ENCODE measurements at places on chromosomes 1 and 21.
A peak's percentile ranks its signal among the peaks of the same experiment; 100 is the strongest.

DNA sequence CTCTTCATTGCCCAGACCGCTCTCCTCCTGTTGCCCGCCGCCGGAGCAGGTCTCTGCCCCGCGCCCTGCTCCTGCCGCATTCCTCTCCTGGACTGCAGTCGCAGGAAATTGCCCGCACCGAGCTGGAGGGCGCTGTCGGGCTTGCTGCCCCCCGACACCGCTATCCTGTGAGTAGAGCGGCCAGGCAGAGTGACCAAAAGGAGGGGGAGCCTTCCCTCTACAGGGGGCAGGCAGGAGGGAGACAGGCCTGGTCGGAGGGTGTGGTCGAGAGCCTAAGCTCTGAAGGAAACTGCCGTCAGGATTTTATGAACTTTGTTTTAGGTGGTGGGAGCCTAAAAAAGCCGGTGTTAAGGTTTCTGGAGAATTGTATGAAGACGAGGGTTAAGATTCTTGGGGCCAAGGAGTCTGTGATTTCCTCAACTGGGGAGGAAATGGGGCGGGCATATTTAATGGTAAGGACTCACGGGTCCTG is 517 bp downstream of the LRIG2 start:
- DNase-seq = no peak

DNA sequence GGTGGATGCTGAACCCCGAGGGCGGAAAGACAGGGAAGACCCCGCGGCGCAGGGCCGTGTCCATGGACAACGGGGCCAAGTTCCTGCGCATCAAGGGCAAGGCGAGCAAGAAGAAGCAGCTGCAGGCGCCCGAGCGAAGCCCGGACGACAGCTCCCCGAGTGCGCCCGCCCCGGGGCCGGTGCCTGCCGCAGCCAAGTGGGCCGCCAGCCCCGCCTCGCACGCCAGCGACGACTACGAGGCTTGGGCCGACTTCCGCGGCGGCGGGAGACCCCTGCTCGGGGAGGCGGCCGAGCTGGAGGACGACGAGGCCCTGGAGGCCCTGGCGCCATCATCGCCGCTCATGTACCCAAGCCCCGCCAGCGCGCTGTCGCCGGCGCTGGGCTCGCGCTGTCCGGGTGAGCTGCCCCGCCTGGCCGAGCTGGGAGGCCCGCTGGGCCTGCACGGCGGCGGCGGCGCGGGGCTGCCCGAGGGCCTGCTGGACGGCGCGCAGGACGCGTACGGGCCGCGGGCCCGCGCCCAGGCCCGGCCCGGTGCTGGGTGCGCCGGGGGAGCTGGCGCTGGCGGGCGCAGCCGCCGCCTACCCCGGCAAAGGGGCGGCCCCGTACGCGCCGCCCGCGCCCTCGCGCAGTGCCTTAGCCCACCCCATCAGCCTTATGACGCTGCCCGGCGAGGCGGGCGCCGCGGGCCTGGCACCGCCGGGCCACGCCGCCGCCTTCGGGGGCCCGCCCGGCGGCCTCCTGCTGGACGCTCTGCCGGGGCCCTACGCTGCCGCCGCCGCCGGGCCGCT is 20.7 kb downstream of the FOXO6 start:
- DNase-seq = peak; percentile 99

DNA sequence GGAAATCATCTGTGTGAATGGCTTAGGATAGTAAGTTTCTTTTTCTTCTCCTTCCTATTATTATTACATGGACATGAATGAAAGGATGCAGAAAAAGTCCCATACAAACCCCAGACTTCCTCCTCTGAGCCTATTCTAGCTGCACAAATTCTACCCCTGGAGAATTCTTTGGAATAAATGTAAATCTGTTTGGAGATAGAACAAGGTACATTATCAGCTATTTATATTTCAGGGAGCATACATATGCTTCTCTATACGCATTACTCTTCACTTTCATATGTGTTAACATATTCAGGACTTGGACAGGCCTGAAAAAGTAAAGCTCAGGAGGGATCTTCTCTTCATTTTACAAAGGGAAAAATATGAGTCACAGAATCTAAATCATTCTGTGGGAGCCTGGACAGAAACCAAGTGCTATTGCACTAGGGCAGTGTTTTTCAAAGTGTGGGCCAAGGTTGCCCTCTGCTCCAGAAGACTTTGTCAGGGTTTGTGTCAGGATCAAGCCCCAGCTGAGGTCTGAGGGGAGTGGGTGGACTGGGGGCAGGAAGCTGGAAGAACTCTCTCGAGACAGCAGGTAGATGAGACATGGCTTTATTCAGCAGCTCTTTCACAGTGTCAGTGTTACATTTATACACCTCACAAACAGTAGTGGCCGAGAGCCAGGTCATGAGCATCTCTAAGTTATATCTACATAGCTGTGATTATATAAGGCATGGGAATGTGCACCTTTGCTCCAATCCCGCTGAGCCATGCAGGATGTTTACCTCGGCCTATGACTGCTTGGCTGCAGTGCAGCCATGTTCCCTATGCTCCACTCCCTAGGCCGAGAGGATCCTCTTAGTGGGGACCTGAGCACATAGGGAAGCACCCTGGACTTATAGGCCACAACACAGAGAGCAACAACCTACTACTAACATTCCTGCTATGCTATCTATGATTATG is 114.3 kb downstream of the GDAP2 start:
- no peak for DNase-seq

DNA sequence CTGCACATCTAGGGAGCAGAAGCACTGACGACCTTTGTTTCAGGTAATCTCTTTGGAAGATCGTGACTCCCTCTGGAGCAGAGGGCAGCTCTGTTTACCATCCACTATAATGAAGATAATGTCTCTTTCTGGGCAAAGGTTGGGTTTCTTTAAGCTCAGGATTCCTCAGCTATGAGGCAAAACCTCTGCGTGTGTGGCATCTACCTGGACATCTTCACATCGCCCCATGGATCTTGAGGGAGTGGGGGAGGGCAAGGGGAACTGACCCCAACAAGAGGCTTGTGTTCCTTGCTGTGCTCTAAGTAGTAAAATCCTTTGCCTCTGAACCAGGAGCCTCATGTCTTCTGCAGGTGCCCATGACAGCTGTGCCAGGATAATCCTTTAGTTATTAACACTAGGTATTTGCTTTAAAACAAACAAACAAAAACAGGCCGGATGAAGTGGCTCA is 19.6 kb downstream of the SPATA45 start:
- no peak for DNase-seq

DNA sequence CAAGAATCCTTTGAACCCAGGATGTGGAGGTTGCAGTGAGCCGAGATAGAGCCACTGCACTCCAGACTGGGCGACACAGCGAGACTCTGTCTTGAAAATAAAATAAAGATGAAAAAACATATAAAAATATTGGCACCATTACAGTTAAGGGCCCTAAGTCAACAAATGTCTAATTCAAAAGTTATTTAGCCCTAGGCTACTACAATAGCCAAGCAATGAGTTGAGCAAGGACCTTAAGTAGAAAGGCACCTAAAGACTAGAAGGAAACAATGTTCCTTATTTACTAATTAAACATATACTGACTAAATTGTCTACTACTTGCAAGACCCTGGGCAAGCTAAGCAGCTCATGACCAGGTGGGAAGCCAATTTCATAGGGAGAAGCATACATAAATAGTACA is 4.1 kb downstream of the PIK3R3 start:
- no peak for DNase-seq

- no peak for DNase-seq
Observed at GRCh38 chr1:15797614-15798390, 9.6 kb downstream of the UQCRHL start.

GRCh38 chr21:37531431-37531932 is 164.9 kb downstream of the DYRK1A start:
- DNase-seq = no peak

GRCh38 chr1:199182186-199182843 is 543.5 kb downstream of the PTPRC start:
- no peak for DNase-seq

DNA sequence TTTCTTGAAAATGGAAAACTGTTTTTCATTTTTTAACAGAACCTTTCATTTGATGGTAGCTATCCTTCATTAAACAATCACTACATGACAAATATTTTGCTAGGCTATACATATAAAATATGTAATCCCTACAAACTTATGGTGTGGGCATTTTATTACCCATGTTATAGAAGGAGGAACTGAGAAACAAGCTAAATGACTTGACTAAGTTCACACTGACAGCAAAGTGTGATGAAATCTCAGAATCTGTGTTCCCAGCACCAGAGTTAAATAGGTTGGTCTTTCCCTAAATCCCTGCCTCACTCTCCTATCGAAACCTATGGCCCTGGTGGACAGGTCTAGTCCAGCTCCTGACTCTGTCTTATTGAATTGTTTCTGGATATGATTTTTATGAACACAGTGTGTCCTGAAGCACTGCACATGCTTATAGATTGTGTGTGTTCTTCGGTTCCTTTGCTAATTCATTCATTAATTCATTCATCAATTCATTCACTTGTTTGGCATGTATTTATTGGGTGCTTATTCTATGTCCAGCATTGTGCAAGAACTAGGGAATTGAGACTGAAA is 301.0 kb downstream of the GRIK1 start:
- DNase-seq = no peak

- peak; percentile 38 for DNase-seq
Observed at GRCh38 chr21:43196826-43197225, 28.0 kb downstream of the CRYAA start.

GRCh38 chr1:205590457-205590768 is 41.4 kb downstream of the ELK4 start:
- DNase-seq = no peak

DNA sequence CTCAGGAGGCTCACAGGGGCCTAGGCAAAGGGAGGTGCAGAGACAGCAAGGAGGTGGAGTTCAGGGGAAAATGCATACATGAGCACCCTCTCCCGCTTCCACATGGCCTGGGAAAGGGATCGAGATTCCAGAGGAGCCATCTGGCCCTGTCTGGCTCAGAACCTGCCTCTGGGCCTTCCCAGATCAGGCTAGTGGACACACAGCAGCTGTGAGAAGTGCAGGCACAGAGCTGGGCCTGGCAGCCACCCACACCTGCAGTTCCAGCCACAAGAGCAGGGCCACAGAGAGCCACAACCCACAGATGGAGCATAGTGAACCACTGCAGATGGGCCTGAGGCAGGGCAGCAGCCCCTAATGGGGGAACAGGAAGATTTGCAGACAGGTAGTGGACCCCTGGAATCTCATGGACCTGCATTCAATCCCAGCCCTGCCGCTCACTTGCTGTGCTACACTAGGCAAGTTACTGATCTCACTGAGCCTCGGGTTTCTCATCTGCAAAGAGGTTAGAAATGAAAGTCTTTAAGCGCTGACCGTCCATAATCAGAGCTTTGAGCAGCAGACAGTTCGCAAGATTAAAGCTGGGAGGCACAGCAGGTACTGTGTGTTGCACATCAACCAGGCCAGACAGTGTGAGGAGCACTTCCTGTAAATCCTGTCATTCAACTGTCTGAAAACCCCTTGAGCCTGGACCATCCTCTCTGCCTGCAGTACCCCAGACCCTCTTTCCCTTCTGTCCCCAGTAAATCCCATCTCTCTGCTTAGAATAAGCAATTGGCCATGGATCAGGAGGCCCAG is 58.0 kb downstream of the MATN1 start:
- no peak for DNase-seq

- DNase-seq = no peak
Observed at GRCh38 chr1:27572679-27573426, 31.1 kb downstream of the AHDC1 start.

DNA sequence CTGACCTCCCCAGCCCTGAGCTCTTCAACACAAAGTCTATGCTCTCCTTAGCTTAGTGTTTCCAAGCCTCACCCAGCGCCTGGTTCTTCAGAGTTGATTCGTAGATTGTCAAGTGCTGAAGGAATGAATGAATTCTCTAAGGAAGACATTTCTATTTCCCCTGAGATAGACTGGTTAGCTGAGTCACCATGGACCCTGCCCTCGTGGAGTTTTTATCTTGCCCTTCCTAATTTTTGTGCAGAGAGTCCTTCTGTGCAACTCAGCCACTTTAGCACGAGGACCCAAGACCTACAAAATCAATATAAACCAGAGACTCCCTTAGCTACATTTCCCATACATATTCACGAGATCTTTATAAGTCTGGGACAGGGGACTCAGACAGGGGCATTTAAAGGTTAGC is 2.6 kb upstream of the CD244 start:
- DNase-seq = no peak

DNA sequence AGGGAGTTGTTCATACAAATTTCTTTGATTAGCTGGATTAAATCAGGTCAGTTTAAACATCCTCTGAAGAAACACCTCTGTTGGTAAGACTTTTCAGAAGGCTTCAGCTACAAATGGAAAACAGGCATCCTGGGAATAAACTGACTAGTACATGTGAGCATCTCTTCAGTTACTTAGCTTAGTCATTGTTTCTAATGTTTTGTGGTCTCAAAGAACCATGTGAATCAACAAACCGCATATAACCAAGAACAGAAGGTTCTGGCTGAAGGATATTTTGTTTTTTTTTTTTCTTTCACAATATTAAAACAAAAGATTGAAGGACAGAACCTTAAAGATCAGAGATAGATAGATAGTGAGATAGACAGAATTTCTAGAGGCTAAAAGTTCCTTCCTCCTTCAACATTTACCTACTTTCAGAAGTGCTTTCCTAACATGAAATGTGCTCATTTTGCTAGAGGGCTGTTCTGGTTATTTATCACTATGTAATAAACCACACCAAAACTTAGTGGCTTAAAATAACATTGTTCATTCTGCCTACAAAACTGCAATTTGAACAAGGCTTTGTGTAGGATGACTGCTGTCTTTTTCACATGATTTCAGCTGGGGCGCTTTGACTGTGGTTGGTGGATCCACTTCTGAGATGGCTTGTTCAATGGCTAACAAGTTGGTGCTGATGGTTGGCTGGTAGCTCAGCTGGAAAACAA is 119.8 kb upstream of the PTGFR start:
- no peak for DNase-seq

DNA sequence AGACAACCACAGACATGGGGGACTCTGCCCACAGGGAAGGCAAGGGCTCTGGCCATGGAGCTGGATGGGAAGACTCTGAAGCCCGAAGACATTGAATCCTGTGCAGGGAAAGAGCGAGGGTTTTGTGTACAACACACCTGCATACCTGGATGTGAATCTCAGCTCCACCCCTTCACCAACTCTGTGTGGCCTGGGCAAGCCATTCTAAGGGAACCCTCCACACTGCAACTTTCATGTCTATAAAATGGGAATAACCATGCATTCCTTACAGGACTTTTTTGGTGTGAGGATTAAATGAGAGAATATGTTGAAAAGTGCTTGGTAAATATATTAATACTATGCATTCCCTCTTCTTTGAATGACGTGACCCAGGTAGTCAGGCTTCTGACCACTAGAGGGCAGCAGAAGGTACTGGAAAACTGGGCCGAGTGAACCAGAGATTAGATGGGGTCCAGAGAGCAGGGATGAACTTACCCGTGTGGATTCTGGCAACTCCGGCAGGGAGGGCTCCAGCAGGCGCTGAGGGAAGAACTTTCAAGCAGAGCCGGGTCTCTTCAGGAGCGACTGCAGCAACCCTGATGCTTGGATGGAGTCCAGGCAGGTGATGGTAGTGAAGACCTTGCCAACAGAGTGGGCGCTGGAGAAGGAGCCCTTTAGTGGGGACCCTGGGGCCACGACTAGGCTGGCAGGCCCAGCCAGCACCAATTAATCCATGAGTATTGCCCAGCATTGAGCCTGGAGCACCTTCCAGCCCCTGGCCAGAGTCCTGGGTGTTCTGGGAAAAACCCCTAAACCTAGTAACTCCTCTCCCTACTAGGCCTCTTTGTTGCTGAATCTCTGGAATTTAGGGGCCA is 834 bp upstream of the ELF3 start:
- peak; percentile 72 for DNase-seq
